ENCODE measurements at places on chromosomes 7 and 10.

DNA sequence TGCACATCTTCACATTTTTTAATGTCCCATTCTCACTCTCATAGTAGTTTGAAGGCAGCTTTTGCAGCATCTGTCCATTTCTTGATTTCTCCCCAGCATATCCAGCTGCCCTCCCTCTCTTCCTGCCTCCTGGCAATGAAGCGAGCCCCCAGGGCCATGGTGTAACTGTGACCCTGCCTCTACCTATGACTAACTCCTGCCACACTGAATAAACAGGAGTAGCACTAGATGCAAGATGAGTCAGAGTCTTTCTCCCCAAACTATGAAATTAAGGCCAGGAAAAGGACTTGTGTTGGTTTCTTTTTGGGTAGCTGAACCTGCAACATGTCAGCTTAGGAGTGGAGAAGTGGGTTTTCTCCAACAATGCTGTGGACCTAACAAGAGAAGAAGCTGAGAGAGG, 329.0 kb downstream of the RNLS start:
- DNase-seq: no peak

DNA sequence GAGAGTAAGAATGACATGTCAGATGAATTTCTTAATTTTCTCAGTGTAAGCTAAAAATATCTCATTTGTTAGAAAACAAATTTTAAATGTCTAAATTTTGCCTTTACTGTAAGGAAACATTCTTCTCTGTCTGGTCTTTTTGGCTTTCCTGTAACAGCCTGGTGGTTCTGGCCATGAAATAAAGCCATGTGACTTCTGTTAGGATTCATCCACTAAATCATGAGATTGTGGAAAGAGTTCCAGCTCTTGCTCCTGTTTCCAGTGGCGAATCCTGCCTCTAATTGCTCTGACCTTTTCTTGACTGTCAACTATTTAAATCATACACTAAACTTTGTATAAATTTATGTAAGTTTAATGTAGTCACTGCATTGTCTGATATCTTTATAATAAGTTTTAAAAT, 398.5 kb upstream of the AKR1E2 start:
- no peak for DNase-seq

DNA sequence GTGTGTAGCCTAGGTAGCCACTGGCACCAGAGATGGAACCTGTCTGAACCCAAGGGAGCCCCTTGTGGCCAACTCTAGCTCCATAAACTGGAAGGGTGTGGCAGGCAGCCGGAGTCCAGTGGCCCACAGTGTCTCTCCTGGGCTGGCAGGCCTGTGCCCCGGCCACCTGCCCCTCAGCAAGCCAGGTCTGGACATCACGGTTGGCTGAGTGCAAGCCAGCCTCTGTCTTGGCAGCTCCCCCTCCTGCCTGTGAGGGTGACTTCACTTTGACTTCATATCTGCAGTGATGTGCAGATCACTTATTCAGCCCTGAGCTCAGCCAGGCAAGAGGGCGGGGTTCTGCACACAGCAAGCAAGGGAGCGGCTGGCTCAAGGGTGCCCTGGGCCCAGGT, 1.3 kb upstream of the RET start:
- no peak for DNase-seq

DNA sequence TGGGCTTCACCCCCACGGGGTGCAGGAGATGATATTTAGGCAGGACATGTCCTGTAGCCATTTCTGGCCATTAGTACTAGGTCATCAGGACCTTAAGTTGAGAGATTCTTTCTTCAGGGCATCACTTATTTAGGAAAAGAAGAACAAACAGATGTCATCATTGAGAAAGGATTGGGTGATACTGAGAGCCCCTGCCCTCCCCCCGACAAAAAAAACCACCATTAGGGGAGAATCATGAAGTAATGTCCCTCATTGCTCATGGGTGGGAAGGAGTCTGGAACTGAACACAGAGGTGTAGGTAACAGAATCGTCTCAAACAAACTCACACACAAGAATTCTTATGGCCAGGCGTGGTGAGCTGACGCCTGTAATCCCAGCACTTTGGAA, 6.4 kb upstream of the ORAI2 start:
- DNase-seq: no peak

DNA sequence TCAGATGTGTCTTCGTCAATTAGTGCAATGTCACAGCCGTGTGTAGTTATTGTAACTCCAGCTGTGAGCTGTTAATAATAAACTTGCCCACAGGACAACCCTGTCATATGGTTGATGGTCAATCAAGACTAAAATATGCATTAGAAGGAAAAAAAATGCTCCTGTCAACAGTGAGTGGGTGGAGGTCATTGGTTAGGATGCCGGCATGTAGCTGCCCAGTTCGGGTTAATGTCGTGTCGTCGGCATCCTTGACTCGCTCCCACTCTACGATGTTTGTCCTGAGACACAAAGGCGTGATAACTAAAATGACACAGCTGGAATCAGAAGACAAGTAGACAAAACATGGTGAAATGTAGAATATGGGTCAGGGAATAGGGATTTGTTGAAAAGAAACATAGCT, 442.8 kb upstream of the NPVF start:
- no peak for DNase-seq

GRCh38 chr10:248307-248706, 113.1 kb downstream of the ZMYND11 start:
- no peak for DNase-seq

DNA sequence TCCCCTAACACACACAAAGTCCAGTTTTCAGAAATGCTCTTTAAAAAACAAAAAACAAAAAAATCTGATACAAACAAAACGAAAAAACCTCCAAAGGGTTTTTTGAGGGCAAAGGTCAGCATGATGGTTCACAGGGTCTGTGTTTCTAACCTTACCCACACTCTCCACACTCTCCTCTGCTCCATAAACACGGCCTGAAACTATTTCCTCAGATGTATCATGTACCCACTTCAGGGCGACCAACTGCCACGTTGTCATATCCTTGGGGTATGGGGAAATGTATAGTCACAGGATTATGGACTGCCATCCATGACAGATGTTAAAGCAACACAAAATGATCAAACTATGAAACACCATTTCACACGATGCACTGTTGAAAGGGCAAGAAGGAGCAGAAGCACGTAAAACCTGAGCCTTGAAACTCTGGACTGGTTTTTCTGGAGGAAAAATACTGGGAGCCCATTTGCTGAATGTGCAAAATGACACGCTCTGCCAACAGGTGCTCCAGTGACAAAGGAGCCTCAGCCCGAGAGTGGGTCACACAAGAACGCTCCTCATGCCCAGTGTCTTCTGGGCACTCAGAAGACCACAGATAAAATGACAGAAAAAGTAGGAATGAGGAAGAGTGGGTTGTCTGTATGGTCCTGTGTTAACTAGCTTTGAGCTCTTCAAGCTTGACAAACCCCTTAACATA, 15.8 kb downstream of the NAPEPLD start:
- no peak for DNase-seq

DNA sequence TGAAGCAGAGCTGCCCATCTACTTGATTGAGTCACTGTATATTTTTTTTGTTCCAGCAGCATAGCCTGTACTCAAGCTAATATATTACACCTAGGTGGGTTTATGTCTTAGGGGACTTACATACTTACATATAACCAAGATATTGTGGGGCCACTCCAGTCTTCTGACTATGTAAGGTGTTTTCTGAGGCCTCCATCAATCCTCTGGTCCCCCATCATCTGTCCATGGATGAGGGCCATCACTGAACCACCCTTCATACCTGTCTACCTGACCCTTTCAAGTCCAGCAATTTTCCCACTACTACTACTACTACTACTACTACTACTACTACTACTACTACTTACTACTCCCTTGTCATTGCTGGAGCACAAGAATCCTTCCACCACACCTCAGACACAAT, 3.2 kb upstream of the FAM241B start:
- no peak for DNase-seq

DNA sequence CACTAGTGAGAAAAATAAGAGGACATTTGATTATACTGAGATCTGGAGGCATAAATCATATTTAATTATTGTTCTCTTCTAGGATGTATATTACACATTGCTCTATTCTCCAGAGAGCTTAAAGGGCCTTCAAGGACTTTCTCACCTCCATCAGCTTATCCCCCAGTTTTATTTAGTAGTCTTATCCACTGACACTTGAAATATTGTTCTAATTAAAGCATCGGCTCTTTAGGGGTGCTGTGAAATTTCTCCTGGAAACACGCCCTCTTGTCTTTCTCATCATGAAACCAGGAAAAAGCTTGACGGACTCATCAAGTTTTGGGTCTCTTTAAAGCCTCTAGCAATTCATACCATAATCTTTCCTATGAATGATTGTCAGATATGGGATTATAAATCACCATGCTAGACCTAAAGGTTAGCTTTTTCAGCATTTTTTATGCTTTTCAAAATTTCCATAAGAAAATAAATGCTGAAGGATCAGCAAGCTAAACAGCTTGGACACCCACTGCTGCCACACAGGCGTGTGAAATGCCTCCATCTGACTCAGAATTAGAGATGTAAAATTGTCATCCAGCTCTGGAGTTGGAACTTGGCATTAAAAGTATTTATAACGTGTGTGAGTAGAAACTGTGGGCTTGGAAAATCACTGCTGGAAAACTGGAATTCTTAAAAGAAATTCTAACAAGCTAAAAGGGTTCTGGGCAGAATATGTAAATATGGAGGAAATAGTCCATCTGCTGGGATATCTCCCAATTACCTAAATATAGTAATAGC, 216.3 kb downstream of the CHRM2 start:
- DNase-seq: no peak

GRCh38 chr10:69906425-69906824, 104.7 kb downstream of the COL13A1 start:
- DNase-seq: no peak

DNA sequence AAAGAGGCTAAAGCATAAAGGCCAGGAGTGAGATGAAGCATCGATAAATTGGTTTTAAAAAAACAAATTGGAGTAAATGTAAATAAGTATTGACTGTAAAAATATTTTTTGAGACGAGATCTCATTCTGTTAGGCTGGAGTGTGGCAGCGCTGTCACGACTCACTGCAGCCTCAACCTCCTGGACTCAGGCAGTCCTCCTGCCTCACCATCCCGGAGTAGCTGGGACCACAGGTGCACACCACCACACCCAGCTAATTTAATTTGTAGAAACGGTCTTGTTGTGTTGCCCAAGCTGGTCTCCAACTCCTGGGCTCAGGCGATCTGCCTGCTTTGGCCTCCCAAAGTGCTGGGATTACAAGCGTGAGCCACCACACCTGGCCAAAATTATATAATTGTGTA, 17.8 kb downstream of the HNRNPA2B1 start:
- DNase-seq: no peak

DNA sequence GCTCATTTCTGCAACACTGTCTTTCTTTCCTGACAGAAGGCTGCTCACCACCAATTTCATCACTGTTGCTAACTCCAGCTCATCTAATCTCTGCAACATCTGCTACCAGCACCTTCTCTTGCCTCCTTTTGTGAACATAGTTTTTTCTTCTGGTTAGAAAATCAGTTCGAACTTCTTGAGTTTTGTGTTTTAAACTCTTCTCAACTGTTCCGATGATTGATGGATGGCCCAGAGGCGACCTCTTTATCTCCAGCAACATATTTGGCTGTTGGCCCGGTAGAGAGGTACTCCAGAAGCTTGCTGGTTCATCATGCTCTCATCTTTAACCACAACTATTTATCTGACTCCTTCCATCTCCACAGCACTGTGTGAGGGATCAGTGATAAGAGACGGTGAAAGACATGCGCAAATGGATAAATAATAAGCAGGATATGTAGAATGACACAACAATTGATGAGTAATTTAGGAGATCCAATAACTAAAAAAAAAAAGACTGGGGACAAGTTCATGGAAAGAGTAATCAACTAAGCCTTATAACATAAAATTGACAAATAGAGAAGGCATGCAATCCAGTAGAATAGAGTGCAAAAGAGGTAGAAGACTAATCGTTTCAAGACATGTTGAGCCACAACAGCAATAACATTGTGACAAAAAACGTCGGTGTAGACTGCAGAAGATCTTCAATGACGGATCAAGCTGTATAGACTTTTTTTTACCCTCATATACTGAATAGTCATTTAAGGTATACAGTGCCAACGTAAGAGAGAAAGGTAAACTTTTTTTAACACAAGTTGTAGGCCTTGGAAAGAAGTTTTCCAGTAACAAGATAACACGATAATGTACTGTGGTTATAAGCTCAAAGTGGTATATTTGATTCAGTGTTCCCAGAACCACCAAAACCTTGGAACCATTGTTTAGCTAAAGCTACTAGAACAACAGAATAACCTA, 152.2 kb downstream of the CRPPA start:
- no peak for DNase-seq

DNA sequence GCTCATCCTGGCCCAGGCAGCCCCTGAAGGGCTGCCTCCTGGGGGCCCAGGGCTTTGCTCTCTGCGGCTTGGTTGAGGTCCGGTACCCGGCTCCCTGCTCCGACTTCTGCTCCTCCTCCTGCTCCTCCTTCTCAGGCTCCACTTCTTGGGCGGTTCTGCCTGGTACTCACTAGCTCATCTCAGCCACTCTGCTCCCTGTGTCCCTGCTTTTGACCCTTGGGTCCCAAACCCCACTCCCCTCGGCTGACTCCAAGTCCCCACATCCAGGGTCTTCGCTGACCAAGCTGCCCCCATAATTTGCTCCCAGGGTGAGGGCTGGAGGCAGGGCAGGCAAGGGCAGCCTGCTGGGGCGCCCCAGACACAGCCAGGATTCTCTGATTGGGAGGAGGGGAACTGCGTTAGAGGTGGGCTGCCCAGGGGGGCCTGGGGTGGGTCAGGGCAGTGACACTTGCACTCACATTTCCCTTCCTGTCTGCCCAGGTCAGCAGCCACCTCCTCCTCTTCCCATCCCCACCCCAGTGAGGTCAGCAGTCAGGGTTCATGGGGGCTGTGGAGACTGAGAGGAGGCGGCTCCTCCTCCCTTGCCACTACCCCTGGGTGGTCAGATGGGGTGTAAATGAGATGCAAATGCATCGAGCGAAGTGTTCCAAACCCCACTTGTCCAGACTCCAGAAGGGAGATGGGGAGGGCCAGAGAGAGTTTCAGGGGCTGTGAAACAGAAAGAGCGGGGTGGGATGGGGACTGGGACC, 2.2 kb downstream of the SMARCD3 start:
- no peak for DNase-seq

DNA sequence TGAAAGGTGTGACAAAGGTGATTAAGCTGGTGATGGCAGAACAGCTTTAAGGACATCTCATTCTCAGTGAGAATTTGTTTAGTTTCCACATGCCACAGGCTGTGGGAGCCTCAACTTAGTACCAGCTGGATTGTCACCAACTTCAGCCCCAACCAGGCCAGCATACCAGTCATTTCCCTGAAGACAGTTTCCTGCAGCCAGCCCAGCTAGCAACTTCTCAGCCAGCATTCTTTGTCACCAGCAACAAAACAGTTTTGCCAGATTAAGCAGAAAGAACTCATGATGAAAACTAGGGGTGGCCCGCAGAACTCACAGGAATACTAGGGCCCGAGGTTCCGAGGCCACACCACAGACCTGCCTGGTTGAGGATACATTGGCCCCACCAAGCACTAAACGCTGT, 68.8 kb upstream of the UNC5B start:
- DNase-seq: no peak

All from stimulated activated CD4-positive, alpha-beta T cell treated with anti-CD3 and anti-CD28 coated beads, Interleukin-1b, Interleukin-23, amount 100 ng/mL, for 4 hours (primary cell).